ENCODE measurements at places on chromosomes 2 and 18.

DNA sequence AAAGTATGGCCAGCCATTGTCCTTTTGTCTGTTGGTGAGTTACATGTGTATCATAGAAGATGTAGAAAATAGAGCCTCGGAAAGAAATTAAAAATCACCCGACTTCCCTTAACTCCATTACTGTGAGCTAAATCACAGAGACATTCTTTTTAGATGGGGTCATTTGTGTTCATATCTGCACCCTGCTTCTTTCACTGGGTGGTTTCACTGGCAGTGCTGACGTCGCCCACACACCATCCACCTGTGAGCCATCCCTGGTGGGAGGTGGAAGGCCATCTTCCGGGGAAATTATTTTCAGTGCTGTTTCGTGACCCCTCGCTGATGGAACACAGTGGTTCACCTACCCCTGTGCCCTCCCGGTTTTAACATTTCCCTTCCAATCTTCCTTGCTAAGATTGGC lies 21.2 kb downstream of the SH3BP4 start:
- DNase-seq = no peak

- no peak for DNase-seq
Observed at GRCh38 chr18:40066368-40066767, 1888.7 kb upstream of the PIK3C3 start.

- no peak for DNase-seq
Observed at GRCh38 chr2:150142561-150142960, 344.9 kb downstream of the RND3 start.

DNA sequence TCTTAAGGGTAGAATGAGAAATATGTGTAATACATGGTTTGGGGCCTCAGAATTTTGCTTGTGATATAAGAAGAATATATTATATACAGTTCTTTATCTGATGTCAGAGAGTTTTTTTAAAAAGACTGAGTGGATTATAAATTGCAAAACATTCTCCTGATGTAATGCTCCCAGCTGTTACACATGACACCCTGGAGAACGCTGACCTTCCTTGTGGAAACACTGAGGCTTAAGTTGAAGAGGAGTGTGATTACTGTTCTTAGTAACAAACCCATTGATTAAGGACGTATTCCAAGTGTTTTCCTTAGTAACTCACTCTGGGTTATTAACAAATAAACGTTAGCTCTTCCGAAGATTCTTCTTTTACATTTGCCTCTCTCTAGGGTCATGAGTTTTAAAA lies 1069.3 kb upstream of the CNTNAP5 start:
- no peak for DNase-seq

- no peak for DNase-seq
Observed at GRCh38 chr2:63658176-63658968, 69.6 kb downstream of the MDH1 start.

- no peak for DNase-seq
Observed at GRCh38 chr2:207163053-207163755, 2.5 kb downstream of the KLF7 start.

Measured in memory B cell (primary cell).